Stimulated activated CD4-positive, alpha-beta T cell treated with anti-CD3 and anti-CD28 coated beads, Interleukin-1b, Interleukin-23, amount 100 ng/mL, for 1 hour (primary cell): ENCODE measurements at places on chromosomes 5 and 9.

DNA sequence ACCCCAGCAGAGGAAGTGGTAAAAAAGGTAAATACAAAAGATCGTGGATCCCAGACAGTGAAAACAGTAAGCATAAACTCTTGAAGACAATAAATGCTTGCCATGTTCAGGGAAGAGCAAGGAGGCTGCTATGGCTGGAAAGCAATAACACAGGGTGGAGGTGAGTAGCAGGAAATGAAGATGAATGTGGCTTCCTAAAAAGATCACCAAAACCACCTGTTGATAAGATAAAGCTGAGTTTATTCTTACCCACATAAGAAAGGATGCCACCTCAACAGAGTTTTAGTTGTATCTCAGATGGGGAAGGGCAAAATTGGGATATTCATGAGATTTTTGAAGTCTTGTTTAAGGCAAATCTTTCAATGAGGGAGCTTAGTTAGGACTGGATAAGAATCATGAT lies 273.3 kb downstream of the MSX2 start:
- no peak for DNase-seq

GRCh38 chr5:31412324-31412723 lies 119.6 kb downstream of the DROSHA start:
- no peak for DNase-seq

DNA sequence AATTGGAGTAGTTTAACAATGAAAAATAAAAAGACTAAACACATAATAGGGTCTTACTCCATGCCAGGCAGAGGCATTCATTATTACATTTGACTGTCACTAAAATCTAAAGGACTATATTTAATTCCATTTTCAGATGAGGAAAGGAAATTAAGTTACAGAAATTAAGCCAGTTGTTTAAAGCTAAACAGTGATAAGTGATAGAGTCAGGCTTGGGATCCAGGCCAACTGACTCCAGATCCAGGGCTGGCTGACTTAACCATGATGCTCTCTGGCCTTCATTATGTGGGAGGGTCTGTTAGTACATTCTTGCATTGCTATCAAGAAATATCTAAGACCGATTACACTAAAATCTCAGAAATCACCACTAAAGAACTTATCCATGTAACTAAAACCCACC lies 107.2 kb downstream of the ARHGEF28 start:
- DNase-seq = no peak

GRCh38 chr5:100838048-100838473 lies 65.0 kb downstream of the ST8SIA4 start:
- DNase-seq = no peak

GRCh38 chr9:90818279-90818678 lies 16.7 kb downstream of the SYK start:
- no peak for DNase-seq

- DNase-seq = no peak
Measured at GRCh38 chr5:142796492-142797109, 26.4 kb downstream of the ARHGAP26 start.

DNA sequence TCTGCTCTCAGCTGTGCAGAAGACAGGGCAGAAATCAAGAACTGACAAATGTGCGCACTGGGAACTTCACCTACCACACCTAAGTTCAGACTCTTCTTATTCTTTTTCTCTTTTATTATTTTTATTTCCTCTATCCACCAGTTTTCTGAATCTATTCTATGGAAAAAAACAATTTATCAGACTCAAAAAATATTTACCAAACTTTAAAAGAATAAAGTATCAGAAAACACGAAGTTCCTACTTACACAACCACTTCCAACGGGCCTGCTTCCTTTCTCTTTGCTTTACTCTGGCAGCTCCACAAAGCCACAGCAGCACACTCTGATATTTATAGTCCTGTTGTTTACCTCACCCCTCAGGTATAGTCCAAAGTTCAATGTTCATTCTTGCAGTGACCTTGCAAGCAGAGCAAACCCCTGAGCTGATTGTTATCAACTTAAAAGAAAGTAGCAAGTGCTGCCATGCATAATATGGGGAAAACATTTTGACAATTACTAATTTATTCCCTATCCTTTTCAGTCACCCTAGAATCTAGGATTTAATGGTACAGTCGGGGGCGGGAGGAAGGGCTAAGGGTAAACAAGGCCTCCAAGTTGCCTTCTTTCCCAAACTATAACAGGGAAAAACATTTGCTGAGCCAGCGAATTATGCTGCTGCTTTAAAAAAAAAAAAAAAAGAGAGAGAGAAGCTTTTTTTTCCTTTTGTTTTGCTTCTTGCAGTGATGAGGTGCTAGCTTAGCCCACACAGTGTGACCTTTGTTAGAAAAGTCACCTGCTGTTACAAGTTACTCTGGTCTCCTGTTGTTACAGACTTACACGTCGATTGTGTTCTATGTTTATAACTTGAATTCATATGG lies at the start of gene SELENOP:
TSS of gene SELENOP (minus strand) at position 302 of the 856 bp plus-strand sequence. CDS start 3,539 bp downstream, outside the sequence.
- no peak for DNase-seq

DNA sequence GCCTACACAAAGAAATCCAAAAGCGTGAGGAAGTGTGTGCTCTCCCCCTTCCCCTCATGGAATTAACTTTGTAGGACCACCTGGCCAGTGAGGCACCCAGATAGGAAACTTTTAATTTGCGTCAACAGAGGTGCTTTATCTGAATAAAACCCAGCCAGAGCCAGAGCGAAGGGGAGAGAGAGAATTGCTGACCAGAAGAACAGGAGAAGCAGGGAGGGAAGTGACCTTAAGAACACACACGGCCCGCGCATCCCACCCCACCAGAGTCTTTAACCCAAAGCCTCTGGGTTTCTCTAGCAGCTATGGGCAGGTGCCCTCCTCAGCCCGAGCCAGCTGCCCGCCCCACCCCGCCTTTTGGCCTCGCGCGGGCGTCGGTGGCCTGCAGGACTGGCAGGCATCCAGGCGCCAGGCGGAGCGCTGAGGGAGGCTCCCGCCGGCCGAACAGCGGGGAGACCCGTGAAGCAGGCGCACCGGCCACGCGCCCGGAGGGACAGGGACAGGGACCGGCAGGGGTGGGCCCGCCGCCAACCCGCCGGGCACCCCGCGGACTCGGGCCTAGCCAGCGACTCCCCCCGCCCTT lies 580 bp downstream of the ERAP1 start:
- DNase-seq = no peak

DNA sequence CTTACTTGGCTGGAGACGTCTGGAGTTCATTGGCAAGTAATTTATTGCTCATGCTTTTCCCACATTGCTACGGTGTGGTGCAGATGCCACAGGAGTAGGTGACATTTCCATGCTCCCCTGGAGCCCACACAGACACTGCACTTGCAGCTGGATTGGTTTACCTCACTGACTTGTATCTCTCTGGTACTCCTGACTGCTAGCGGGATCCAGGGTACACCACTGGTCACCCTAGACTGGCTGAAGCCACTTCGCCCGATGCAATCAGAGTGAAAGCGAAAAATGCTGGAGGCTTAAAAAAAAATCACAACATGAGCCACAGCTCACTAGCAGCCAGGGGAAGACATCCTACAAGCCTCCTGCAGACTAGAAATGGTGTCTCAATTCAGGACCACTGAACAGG lies 32.6 kb upstream of the SLIT3 start:
- no peak for DNase-seq

DNA sequence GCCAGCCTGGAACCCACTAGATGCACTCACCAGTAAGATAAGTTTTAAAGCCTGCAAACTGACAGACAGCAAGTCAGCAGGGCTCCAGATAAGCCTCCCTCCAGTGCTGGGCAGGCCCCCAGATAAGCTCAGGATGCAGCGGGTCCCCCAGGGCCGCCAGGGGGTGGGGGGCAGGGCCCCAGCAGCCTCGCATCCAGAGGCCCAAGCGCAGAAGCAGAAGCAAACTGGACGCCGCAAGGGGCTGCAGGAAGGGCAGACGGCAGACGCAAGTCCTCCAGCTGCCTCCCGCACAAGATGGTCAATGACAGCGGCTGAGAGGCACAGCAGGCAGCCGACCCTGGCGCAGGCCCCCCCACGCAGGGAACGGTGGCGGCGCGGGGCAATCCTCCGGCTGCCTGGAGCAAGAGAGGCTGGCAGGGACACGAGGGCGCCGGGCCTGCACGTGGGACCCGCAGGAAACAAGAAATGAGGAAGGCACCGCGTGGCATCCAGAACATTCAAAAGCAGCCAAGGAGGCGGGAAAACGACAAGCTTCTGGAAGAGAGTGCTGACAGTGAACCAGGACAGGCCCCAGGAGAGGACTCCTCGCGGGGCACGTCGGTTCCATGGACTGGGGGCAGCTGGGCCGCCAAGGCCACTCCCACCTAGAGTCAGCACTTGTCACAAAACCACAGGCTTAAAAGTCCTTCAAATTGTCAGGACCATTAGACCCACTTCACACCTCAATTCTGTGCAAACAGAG lies 49.8 kb downstream of the ROR2 start:
- DNase-seq = no peak

DNA sequence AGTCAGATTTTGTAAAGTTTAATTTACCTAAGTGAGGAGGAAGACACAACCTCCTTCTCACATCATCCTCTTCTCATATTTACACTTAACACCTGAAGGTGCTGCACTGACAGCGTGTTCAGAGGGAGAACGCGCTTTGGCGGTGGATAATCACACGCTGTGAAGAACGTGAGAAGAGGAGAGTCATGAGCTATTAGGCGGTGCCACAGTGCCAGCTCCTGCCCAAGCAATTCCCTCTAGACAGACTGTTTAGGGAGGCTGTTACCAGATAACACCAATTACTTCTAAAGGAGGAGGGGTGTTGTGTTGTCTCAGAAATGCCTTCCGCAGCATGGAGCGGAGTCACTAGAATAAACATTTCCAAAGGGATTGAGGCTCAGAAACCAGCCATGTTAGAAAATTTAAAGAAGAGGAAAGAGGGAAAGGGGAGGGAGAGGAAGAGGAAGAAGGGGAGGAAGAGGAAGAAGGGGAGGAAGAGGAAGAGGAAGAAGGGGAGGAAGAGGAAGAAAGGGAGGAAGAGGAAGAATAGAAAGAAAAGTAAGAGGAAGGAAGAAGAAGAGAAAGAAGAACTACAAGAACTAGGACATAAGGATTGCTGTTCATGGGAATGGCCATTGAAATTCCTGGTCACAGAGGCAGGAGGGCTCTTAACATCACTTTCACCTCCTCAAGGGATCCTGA lies 37.3 kb upstream of the WWC1 start:
- DNase-seq = no peak

DNA sequence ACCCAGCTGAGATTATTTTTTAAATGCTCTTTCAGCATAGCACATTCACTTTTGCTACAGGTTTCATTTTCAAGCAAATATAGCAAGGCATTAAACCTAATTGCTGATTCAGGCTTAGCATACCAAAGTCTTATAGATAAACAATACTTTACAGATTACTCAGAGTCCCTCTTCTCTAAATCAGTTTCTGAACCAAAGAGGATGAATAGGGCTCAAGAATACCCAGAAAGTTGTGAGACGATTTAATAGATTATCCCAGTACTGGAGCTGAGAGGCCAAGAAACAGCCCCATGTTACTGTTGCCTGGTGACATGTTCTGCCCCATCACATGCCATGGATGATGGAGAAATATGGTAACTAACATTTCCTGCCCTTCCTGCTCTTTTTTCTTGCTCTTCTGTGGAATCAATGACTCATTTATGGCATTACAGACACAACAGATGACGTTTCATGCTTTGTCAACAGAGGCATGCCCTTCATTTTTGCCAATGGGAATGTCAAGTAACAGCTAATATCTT lies 18.1 kb upstream of the SSBP2 start:
- no peak for DNase-seq

- no peak for DNase-seq
Measured at GRCh38 chr5:33894566-33894965, 2.8 kb upstream of the ADAMTS12 start.

- DNase-seq = no peak
Measured at GRCh38 chr5:89016741-89017303, 133.8 kb upstream of the MEF2C start.

DNA sequence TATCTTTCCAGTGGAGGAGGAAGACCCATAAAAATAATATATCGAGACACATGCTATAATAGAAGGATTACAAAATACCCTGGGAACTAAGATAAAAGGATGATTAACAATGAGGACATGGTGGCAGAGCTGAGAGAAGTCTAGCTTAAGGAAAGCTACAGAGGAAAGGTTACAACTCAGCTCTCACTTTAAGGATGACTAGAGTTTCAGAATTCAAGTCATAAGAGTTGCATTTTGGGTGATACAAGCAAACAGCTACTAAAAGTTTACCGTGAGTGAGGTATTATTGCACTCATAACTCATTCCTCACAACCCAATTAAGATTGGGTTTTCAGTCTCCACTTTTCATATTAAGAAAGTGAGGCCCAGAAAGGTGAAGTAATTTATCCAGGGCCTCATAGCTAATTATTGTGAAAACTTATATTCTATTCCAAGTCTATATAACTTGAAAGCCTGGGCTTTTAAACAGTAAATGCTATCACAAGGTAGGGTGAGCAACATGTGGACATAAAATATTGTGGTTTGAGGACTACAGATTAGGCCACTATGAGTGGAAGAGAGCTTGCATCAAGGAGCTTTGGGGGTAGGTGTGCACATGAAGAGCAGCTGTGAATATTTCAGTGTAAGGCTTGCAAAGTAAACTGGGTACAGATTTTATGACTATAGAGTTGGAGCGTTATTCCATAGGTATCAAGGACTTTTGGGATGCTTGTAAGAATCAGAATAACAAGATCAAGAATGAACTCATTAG lies 28.0 kb downstream of the JAKMIP2 start:
- DNase-seq = no peak

DNA sequence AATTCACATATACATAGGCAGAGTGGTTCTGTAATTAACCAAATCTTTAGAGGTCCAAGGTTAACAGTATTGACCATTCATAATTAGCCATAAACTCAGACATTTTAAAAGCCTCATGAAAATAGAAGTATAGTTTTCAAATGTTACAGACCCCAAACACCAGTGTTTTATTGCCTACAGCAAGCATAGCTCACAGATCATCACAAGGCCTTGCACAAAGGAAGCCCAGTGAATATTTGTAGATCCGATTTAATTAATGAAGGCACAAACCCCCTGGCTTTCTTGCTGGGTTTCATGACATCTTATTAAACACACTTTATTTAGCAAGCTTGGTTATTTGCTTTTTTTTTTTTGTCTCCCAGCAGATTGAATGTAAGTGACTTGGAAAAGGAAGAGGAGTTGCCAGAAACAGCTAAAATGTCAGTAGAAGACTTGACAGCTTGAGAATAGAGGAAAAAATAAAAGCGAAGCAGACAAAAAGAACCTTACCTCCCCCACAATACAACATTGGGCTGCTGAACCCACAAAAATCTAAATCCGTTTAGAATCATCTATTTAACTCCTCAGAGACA lies 283.9 kb upstream of the TNC start:
- DNase-seq = no peak

GRCh38 chr5:38338455-38338854 lies 80.1 kb downstream of the EGFLAM start:
- DNase-seq = no peak
